Natural killer cell treated with Interleukin-12 subunit alpha and Interleukin-12 subunit beta and Interleukin-15 and Interleukin-18, amount 100 ng/mL, for 72 hours (primary cell): ENCODE measurements at places on chromosomes 11 and 22. TPM values are rescaled to one million over a fixed set of nuclear protein-coding genes. Genes with fewer than 3 reads are reported as not detected.

Gene C22orf42
- total RNA-seq = not detected

Gene TOM1
- 30.4 TPM for total RNA-seq

Gene GP1BB
- total RNA-seq = not detected

Gene ZW10
- total RNA-seq = 19.6 TPM

Gene MS4A6A
- total RNA-seq = not detected

Gene C11orf16
- not detected for total RNA-seq

Gene OR4D10
- not detected for total RNA-seq

GRCh38 chr22:30970356-30970746 lies 1.3 kb downstream of the TUG1 start:
- H3K36me3 ChIP-seq = peaks cover 52% of the 10 kb centered on the region
- no peak for DNase-seq
- H3K4me3 ChIP-seq = peak overlapping the region; percentile 96

DNA sequence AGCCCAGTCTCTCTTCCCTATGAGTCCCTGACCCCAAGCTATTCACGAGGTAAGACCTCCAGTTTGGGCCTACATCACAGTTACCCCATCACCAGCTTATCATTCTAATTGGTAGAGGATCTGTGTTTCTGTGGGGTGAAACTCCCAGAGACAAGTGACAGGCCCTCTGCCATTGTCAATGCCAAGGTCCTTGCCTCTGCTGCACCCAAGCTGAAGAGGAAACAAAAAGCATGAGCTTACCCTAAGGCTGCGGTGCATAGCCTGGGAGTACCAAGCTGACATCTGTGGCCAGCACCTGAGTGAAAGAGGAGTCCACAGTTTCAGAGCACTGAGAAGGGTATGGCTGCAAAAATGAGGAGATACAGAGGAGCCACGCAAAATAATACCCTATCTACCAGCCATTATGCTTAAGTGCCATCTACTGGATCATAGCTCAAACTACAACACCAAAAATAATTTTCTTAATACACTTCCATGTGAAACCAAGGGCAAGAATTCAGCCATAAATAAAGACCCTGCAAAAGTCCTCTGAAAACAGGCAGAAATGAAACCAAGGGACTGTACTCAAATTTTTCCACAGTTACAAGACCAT lies 62.3 kb upstream of the ANO5 start:
- no peak for DNase-seq
- no peak overlapping the region for H3K4me3 ChIP-seq
- H3K27ac ChIP-seq = no peak overlapping the region
- no peaks in the 10 kb centered on the region for H3K27me3 ChIP-seq
- H3K4me1 ChIP-seq = no peaks in the 10 kb centered on the region

GRCh38 chr11:71338801-71339395 lies 86.5 kb upstream of the SHANK2 start:
- DNase-seq = no peak
- H3K36me3 ChIP-seq = no peaks in the 10 kb centered on the region
- no peak overlapping the region for H3K4me3 ChIP-seq
- H3K27me3 ChIP-seq = peaks cover 14% of the 10 kb centered on the region
- H3K27ac ChIP-seq = no peak overlapping the region

- H3K27me3 ChIP-seq = no peaks in the 10 kb centered on the region
- H3K36me3 ChIP-seq = no peaks in the 10 kb centered on the region
- no peak overlapping the region for H3K4me3 ChIP-seq
- H3K4me1 ChIP-seq = no peaks in the 10 kb centered on the region
- DNase-seq = no peak
- no peak overlapping the region for H3K27ac ChIP-seq
These were observed 230.8 kb downstream of the GUCY1A2 start for GRCh38 chr11:106787454-106787853.

- no peak for DNase-seq
- no peak overlapping the region for H3K27ac ChIP-seq
- no peak overlapping the region for H3K4me3 ChIP-seq
- H3K4me1 ChIP-seq = peaks cover 6% of the 10 kb centered on the region
- no peaks in the 10 kb centered on the region for H3K27me3 ChIP-seq
These were observed 7.2 kb upstream of the IL18BP start for GRCh38 chr11:71991494-71991893.

- no peaks in the 10 kb centered on the region for H3K36me3 ChIP-seq
- no peaks in the 10 kb centered on the region for H3K27me3 ChIP-seq
These were observed 16.7 kb downstream of the PHLDA2 start for GRCh38 chr11:2912498-2912897.

DNA sequence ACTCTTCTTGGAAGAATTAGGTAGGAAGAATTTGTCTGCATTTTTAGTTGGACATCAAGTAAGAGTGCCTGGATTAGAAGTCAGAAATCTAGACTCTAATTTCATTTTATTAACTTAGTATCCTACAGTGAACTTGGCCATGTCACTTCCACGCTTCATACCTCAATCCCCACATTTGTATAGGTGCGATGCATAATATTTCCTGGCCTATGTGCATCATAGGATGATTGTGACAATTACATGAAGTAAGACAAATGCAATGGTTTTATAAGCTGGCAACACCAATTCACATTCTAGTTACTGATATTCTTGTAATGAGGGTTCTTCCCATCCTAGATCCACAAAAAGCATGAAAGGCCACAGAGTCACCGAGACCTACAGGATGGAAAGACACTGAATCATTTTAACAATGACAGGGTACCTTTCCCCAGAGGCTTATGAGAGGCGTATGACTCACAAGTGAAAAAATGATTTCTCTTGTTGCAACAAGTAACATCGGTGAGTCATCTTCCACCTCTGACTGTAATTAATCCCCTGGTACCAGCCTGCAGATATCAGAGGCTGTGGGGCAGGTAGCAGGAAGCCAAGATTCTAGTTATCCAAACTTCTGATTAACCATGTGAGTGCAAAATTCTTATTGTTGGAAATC lies 56.0 kb upstream of the OR5AK2 start:
- H3K4me3 ChIP-seq = no peak overlapping the region
- H3K4me1 ChIP-seq = no peaks in the 10 kb centered on the region
- no peak for DNase-seq
- no peak overlapping the region for H3K27ac ChIP-seq
- H3K36me3 ChIP-seq = no peaks in the 10 kb centered on the region
- no peaks in the 10 kb centered on the region for H3K27me3 ChIP-seq

GRCh38 chr11:79404325-79404724 lies 36.5 kb downstream of the TENM4 start:
- no peaks in the 10 kb centered on the region for H3K36me3 ChIP-seq
- no peaks in the 10 kb centered on the region for H3K27me3 ChIP-seq
- no peak for DNase-seq
- no peaks in the 10 kb centered on the region for H3K4me1 ChIP-seq
- no peak overlapping the region for H3K4me3 ChIP-seq

GRCh38 chr22:33919391-33920196 lies 682 bp downstream of the LARGE1 start:
- no peak overlapping the region for H3K27ac ChIP-seq
- DNase-seq = no peak
- peaks cover 46% of the 10 kb centered on the region for H3K27me3 ChIP-seq
- peaks cover 21% of the 10 kb centered on the region for H3K4me1 ChIP-seq
- H3K36me3 ChIP-seq = peaks cover 11% of the 10 kb centered on the region
- H3K4me3 ChIP-seq = peak overlapping the region; percentile 69

- H3K27ac ChIP-seq = peak overlapping the region; percentile 95
- no peaks in the 10 kb centered on the region for H3K27me3 ChIP-seq
- H3K36me3 ChIP-seq = peaks cover 6% of the 10 kb centered on the region
- peaks cover 34% of the 10 kb centered on the region for H3K4me1 ChIP-seq
- H3K4me3 ChIP-seq = peak overlapping the region; percentile 99
- no peak for DNase-seq
These were observed 1.5 kb upstream of the ANKRD42 start for GRCh38 chr11:83191986-83192385.

GRCh38 chr22:18050065-18050464 lies 25.7 kb upstream of the MICAL3 start:
- no peak for DNase-seq
- peaks cover 8% of the 10 kb centered on the region for H3K27me3 ChIP-seq
- H3K27ac ChIP-seq = no peak overlapping the region
- no peaks in the 10 kb centered on the region for H3K4me1 ChIP-seq

DNA sequence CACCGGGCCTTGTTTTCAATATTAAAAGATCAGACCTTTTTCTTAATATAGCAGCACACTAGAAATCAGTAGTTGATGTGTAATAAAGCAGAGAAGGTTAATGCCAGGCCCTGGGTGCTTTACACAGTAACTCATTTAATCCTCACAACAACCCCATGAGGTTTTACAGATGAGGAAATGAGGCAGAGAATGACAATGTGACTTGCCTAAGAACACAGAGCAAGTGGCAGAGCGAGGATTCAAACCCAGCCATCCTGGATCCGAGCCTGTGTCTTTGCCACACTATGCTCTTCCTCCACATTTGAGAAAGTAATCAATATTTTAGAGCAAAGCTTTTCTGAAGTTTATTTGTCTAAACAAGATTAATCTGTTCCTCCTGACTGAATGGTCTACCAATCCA lies 7.2 kb downstream of the JAML start:
- peak overlapping the region; percentile 81 for H3K27ac ChIP-seq
- H3K4me1 ChIP-seq = peaks cover 65% of the 10 kb centered on the region
- peak overlapping the region; percentile 76 for H3K4me3 ChIP-seq
- peaks cover 37% of the 10 kb centered on the region for H3K27me3 ChIP-seq
- DNase-seq = no peak
- no peaks in the 10 kb centered on the region for H3K36me3 ChIP-seq

DNA sequence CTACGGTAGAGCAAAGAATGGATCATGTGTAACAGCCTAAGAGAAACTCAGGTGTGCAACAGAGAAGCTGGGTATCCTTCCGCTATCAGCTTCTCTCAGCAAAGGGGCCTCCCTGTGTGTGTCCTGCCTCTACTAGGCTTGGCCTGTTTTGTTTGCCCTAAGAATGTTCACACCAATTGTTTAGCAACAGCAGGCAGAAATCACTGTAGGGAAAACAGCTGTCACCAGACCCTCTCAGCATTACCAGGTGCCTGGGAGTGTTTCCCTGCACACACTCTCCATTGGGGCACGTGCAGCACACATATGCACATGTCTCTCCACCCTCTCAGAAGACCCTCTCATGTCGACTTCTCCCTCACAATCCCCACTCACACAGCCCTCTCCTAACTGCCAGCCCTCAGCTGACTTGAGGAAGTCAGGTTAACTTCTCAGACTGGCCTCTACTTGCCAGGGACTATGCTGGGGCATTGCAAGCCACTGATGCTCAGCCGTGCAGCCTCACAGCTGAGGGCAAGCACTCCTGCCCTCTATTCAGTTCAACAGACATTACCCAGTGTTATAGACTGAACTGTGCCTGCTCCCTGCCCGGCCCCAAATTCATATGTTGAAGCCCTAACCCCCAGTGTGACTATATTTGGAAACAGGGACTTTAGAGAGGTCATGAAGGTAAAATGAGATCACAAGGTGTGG lies 97.6 kb downstream of the TRIM29 start:
- H3K4me3 ChIP-seq = no peak overlapping the region
- peaks cover 29% of the 10 kb centered on the region for H3K27me3 ChIP-seq
- H3K36me3 ChIP-seq = no peaks in the 10 kb centered on the region
- H3K4me1 ChIP-seq = no peaks in the 10 kb centered on the region

DNA sequence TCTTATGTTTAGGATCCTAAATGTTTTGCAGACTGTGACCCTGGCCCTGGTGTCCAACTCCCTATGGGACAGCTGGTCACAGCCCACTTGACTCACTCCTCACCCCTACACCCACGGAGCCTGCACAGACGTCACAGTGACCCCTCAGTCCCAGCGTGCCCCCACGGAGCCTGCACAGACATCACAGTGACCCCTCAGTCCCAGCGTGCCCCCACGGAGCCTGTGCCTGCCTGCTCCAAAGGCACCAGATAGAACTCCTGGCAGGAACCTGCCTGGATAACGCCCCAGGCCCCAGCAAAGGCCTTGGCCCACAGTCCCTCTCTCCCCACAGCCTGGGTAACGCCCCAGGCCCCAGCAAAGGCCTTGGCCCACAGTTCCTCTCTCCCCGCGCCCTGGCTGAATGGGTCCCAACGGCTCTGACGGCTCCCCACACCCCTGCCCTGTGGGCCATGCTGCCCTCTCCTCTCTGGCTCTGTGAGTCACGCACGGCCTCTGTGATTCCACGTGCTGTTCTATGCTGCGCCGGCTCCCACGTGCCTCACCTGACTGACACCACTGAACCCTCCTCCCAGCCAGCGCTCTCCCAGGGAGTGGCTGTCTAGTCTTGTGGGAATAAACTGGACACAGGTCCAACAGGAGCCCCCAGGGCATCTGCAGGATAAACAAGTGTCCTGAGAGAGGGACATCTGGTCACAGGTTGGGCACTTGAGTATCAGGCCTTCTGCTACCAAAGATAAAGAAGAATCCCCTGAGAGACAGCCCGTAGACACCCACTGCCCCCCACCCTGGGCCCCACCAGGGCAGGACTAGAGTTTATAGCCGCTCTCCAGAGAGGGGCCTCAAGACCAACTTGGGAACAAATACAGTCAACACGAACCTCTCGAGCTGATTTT lies 250.3 kb downstream of the BRD1 start:
- H3K27ac ChIP-seq = no peak overlapping the region
- peak; percentile 55 for DNase-seq
- no peaks in the 10 kb centered on the region for H3K36me3 ChIP-seq
- no peaks in the 10 kb centered on the region for H3K27me3 ChIP-seq

- H3K4me1 ChIP-seq = peaks cover 30% of the 10 kb centered on the region
- no peak for DNase-seq
- H3K27ac ChIP-seq = no peak overlapping the region
- H3K27me3 ChIP-seq = no peaks in the 10 kb centered on the region
- no peaks in the 10 kb centered on the region for H3K36me3 ChIP-seq
- no peak overlapping the region for H3K4me3 ChIP-seq
These were observed 49.3 kb upstream of the CD44 start for GRCh38 chr11:35089666-35090065.

DNA sequence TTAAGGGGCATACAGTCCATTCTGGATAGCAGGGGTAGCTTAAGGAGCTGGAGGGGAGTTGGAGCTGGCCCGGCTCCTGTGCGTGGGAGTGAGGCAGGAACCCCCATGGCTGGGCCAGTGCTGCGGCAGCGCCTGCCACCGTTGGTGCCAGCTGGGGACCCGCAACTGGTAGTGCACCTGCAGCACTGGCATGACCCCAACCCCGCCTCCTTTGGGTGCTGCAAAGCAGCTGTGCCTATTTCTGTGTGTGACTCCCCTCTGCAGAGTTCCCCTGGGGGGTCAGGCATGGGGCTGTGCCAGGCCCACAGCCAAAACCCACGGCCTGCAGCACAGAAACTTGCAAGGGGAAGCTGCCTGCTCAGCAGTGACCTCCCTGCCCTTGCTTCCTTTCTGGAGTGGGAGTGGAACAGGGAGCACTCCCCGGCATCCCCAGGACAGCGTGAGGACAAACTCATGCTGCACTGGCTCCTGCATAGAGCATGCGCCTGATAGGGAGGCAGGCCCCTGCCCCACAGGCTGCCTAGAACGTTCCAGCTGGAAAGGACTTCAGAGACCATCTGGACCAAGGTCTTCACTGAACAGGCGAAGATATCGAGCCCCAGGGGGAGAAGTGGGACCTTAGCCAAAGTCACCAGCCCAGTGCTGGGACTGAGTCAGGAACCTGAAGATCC lies 26.2 kb upstream of the RAB1B start:
- no peaks in the 10 kb centered on the region for H3K27me3 ChIP-seq
- no peaks in the 10 kb centered on the region for H3K36me3 ChIP-seq
- H3K27ac ChIP-seq = no peak overlapping the region
- no peak overlapping the region for H3K4me3 ChIP-seq
- H3K4me1 ChIP-seq = peaks cover 6% of the 10 kb centered on the region
- no peak for DNase-seq

GRCh38 chr11:27995083-27995482 lies 112.9 kb downstream of the KIF18A start:
- no peak overlapping the region for H3K27ac ChIP-seq
- DNase-seq = no peak
- H3K27me3 ChIP-seq = no peaks in the 10 kb centered on the region
- H3K36me3 ChIP-seq = peaks cover 6% of the 10 kb centered on the region
- no peak overlapping the region for H3K4me3 ChIP-seq
